ENCODE measurements at places on chromosomes 11 and 22.
A peak's percentile ranks its signal among the peaks of the same experiment; 100 is the strongest.

DNA sequence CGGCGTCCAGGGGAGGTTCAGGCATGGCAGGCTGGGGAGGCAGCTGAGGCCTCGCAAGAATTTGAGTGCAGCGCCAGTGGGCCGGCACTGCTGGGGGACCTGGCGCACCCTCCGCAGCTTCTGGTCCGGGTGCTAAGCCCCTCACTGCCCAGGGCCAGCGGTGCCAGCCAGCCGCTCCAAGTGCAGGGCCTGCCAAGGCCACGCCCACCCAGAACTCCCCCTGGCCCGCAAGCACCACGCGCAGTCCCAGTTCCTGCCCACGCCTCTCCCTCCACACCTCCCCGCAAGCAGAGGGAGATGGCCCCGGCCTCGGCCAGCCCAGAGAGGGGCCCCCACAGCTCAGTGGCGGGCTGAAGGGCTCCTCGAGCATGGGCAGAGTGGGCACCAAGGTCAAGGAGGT is 2017.3 kb downstream of the LRRC4C start:
- no peak for DNase-seq

- DNase-seq = peak; percentile 62
Observed at GRCh38 chr11:45332276-45332934, 46.3 kb upstream of the SYT13 start.

DNA sequence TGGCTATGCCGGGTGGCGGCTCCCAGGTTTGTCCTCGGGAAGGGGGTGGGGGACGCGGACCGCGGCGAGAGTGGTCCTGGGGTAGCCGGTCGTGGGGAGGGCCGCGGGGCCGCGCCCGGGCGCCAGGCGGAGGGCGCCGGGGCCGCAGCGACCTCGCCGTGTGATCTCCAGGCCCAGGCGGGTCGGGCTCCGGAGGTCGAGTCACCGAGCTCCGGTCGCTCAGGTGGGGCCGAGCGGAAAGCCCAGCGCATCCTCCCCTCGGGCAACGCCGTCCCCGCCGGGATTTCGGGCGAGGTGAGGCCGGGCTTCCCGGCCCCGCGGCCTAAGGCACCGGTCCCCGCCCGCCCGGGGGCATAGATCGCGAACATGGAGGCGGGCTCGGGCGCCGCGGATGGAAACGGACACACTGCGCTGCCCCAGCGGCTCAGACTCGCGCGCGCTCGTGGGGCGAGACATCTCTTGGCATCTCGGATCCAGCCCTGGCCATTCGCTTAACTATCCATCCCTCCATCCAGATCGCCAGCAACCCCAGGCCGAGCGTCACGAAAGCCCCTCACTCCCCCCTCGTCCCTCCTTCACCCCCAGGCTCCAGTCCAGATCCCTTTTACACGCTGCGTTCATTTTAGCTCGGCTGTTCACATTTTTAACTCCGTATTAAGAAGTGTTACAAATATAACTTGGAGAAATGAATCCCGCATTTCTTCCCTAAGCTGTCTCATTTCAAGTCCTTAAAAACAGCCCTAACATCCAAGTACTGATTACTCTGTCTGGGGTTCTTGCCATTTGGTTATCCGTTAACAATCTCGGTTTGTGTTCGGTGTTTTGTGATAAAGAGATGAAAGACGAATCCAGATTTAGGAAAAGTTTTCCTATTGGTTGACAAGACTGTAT is 460 bp downstream of the ZC3H12C start:
- DNase-seq = peak; percentile 75

GRCh38 chr22:17980638-17981051 is 43.7 kb downstream of the MICAL3 start:
- DNase-seq = peak; percentile 98

GRCh38 chr11:90845799-90846198 is 623.0 kb upstream of the CHORDC1 start:
- DNase-seq = no peak

GRCh38 chr11:64604458-64605243 is 13.6 kb downstream of the SLC22A12 start:
- DNase-seq = no peak

- no peak for DNase-seq
Observed at GRCh38 chr11:37353192-37353591, 755.2 kb upstream of the RAG2 start.

- no peak for DNase-seq
Observed at GRCh38 chr11:127618721-127619120, 618.2 kb upstream of the KIRREL3 start.

DNA sequence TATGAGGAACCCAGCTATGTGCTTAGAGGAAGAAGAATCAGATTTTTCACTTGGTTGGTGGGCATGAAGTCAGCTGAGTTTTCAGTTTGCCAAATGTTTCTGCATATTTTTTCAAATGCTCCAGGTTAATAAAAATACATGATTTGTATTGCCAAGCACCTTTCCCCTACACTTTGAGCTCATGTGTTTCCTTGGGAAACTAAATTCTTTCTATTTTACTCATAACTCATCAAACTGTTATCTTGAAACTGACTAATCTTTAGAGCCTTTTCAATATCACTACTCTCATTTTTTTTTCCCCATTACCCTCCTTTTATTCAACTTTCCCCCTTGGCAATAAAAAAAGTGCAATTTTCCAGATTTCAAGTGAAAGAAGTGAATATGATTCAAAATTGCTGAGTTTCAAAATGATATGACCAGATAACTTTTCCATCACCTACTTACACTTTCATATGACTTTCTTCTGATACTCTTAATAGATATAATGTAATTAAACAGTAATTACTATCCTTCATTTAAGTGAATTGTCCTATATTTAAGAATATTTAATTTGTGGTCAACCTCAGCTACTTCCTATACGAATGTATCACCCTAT is 91.9 kb upstream of the SOX6 start:
- DNase-seq = no peak

DNA sequence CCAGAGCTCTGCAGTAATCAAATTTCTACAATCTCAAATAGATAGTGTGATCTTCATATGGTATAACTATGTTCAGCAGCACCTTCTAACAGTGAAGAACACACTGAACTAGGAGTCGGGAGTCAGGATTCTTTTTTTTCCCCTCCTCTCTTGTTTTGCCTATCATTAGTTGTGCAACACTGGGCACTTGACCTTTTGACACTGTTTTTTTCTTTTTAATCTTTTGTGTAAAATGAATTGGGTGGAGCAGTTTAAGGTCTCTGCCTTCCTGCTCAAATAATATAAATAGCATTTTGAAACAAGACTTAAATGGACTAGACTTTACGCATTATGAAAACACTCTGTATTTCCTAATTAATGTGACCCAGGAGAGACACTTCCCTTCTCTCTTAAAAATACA is 39.7 kb downstream of the CTSC start:
- DNase-seq = no peak

GRCh38 chr11:19989191-19989590 is 171.1 kb downstream of the DBX1 start:
- no peak for DNase-seq

All from hematopoietic multipotent progenitor cell treated with erythropoietin and hydrocortisone succinate and interleukin-3 and kit ligand, for 4 days (in vitro differentiated cells).